NCI-H1417 treated with DMSO at 0.1 percent for 48 hours (cell line): ENCODE measurements at places on chromosomes 2 and 18.

DNA sequence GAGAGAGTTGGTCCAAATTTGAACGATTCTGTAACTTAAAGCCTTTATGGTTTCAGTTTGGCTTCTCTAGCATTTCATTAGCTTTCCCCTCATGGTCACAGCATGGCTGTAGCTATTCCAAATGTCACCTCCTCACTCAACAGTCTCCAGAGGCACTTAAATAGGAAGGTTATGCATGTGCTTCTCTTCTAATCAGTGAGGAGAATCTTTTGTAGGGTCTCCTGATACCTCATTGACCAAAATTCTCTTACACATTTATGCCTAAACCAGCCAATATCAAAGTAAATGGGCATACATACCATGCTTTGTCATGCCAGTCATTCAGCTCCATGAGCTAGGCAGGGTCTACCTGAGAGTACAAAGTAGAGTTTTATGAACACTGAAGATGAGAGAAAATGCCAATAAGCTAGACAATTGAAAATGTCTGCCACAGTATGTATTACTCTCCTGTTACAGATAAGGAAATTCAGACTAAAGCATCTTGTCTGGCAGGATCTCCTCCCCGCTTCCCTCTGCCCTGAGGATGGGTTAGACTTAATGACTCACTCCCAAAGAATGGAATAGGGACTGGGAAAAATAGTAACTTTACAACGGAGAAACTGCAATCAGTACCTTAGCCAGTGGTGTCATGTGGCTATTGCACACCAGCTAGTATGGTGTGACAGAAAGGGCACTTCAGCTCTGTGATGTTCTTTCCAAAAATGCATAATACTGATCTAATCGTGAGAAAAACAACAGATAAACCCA is 15.4 kb downstream of the DSG2 start:
- no peak for DNase-seq

DNA sequence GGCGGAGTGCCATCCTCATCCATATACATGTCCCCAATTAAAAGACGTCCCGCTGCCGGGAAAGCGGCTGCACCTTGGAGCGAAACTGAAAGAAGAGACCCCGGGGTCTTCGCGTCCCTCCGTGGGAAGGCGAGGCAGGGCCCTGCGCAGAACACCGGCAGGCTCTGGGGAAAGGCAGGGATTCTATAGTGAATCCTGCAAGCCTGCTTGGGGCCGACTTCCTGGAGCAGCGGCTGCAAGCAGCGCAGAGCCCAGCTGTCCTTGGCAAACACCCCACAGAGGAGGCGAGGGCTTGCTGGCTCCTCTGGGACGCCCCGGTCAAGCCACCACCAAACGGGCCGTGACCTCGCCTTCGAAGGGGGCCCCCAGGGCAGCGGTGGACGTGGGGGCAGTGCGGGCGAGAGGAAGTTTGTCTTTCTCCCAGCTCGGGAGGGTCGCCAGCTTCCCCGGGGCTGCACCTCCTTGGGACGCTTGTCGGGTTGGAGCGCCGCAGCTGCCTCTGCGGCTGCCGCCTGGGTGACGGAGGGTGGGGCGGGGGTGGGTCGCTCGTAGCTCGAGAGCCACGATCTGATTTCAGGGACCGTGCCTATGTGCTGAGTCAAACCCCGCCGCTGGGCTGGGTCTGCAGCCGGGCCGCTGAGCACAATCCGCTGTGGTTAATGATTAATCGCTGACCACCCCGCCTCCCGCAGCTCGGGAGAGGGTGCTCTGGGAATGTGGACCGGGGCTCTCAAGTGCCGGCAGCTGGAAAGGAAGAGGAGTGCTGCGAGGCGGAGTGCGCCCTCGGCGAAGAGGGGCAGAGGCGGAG is 486 bp upstream of the GPR39 start:
- no peak for DNase-seq

- DNase-seq = no peak
These were observed 73.0 kb upstream of the RGPD5 start for GRCh38 chr2:109721135-109721534.

DNA sequence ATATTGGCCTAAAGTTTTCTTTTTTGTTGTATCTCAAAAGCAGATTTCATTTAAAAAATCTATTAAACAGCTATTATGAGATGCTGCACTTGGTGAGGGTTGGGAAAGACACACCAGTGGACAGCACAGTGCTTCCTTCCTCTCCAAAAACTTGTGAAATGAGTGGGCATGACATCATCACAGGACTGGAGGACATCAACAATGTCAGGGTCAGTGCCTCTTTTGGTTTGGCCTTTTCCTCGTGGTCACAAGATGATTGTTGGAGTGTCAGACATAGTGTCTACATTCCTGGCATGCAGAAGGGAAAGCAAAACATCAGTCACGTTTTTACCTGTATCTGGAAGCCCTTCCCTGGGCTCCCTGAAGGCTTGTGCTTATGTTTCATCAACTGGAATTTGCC is 49.6 kb downstream of the IL1R2 start:
- no peak for DNase-seq
